ENCODE measurements at places on chromosomes 4 and X. TPM values are rescaled to one million over a fixed set of nuclear protein-coding genes. Genes with fewer than 3 reads are reported as not detected.

Gene TEX13D
- not detected for total RNA-seq

Gene ZAR1
- not detected for total RNA-seq

Gene ANXA10
- 0.36 TPM for total RNA-seq

Gene AMELX
- total RNA-seq = not detected

Gene SSX4
- total RNA-seq = not detected

Gene PRRG3
- not detected for total RNA-seq

Data from melanocyte of skin (primary cell).